ENCODE measurements at places on chromosomes 11 and 22. TPM values are rescaled to one million over a fixed set of nuclear protein-coding genes. Genes with fewer than 3 reads are reported as not detected.

- no peak for DNase-seq
Measured at GRCh38 chr11:90310210-90310609, 87.4 kb upstream of the CHORDC1 start.

DNA sequence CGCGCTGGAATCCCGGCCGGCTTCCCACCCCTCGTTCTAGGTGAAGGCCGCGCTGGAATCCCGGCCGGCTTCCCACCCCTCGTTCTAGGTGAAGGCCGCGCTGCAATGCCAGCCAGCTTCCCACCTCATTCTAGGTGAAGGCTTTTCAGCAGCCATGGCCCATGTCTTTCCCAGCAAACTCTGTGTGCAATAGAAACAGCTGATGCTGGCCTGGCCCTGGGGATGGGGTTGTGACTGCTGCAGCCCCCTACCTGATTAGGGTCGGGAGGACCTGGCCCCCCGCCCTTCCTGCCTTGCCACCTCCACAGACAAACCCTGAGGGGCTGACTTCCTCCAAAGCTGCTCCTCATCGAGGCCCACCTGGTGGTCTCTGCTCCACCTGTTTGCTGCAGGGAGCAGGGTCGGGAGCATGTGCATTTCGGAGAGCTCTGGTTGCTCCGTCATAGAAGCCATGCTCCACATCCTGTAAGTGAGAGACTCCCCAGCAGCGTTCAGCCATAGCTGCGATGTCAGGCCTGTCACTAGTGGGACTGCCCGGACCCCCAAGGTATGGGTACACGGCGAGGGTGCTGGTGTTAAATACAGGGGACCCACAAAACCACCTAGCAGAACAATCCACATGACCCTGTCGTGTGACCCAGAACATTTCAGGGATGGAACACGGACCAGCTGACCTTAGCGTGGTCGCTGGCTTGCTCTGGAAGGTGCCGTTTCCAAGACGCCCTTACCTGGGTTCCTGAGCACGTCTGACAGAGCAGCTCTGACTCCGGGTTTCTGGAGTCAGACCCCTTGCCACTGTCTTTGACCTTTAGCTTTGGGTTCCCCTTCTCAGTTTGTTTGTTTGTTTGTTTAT lies 3.3 kb downstream of the ZBED4 start:
- DNase-seq: no peak

DNA sequence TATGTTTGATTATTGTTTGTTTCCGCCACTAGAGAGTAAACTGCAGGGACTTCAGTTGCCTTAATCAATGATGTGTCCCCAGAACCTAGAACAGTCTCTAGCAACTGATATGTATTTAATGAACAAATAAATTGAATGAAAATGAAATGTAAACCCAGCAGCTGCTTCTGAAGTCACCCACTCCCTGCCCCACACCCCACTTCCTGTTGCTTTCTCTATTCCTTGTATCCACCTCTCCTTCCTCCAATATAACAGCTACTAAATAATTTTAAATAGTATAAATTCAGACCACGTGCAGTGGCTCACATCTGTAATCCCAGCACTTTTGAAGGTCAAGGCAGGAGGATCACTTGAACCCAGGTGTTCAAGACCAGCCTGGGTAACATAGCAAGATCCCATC lies 15.8 kb downstream of the MYH9 start:
- DNase-seq: no peak

DNA sequence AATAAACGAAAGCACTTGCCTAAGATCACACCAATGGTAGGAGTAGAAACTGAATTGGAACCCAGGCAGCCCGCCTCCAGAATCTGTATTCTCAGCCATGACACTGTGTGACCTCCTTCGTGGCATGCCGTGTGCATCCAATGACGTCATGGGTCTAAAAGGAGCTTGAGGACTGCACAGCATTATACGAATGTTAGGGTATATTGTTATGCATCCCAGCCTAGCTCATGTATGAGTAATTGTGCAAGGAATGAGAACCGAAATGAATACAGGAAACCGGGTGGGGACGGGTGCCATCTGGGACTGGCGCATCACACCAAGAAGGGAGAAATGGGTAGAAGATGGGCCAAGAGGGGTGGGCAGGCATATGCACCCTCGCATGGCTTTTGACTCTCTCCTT lies 12.3 kb upstream of the IGSF9B start:
- no peak for DNase-seq

Gene OR51A2
- total RNA-seq: not detected
